ENCODE measurements at places on chromosomes 6 and 20. TPM values are rescaled to one million over a fixed set of nuclear protein-coding genes. Genes with fewer than 3 reads are reported as not detected.

- no peak for DNase-seq
Observed at GRCh38 chr6:131139599-131139998, 4.3 kb downstream of the AKAP7 start.

GRCh38 chr6:135994857-135995544, 143.5 kb downstream of the PDE7B start:
- no peak for DNase-seq

DNA sequence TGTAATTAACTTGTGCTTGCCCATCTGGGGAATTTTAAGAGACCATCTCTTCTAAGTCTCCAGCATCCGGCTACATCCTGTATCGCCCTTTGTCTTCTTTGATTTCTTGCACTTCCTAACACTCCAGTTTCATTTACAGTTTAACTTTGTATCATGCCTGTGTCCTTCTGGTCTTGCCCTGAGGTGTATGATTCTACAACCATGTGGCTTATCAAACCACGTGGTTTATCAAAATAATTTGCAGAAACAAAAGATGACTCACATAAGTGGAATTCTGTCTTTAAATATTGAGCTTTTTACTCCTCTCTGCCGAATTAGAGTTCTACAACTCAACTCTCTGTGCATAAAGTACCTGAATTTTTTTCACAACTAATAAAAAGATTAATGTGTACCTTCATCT, 580.7 kb downstream of the KIF16B start:
- DNase-seq: no peak

DNA sequence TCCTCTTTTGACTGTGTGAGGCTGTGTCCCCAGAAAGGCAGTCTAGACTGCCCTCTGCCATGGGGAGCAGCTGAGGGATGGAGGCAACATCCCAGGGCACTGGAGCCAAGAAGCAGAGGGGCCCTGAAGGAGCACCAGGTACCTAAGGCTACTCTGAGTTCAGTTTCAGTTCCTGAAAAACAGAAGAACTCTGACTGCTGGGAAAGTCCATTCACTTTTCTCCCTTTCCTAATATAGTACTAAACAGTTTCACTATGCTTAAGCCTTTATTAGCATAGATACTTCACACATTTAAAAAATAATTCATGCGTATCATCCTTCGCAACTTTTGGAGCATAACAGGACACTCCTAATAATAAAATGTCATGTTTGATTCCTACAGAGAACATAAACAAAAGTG, 130.0 kb downstream of the FOXC1 start:
- DNase-seq: no peak

- no peak for DNase-seq
Observed at GRCh38 chr6:118993803-118994251, 58.9 kb upstream of the MCM9 start.

DNA sequence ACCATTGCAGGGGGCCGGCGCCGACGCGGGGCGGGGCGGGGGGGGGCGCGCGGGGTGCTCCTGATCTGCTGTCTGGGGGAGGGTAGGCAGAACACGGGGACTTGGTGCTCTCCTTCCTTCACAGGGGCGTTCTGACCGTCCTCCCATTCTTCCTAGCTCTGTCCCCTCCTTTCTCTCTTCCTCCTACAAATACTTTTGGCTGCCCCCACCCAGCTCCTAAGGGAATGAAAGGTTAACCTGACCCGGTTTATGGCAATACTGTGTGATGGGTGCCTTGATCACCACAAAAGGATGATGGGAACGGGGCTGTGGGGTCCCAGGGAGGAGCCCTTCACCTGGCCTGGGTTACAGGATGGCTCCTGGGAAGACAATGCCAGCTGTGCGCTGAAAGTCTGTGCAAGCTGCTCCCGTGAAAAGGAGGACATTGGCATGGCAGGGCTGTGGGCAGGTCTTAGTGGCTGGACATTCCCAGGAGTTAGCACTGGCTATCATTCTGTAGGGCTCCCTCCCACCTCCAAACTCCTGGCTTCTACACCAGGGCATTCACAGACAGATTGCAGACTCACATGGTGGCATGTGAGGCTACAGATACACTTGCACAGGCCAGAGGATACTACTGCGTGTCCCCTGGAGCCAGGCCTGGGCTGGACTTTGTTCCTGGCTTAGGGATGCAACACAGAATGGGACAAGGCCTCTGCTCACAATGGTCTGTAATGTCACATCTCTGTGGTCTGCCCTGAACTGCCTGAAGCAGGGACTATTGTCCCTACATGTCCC, 1.9 kb upstream of the TPD52L2 start:
- no peak for DNase-seq

- DNase-seq: no peak
Observed at GRCh38 chr6:120173250-120173649, 823.7 kb upstream of the MAN1A1 start.

- DNase-seq: no peak
Observed at GRCh38 chr20:13422637-13423036, 201.6 kb downstream of the ISM1 start.

- DNase-seq: no peak
Observed at GRCh38 chr6:146878952-146879340, 280.2 kb downstream of the ADGB start.

DNA sequence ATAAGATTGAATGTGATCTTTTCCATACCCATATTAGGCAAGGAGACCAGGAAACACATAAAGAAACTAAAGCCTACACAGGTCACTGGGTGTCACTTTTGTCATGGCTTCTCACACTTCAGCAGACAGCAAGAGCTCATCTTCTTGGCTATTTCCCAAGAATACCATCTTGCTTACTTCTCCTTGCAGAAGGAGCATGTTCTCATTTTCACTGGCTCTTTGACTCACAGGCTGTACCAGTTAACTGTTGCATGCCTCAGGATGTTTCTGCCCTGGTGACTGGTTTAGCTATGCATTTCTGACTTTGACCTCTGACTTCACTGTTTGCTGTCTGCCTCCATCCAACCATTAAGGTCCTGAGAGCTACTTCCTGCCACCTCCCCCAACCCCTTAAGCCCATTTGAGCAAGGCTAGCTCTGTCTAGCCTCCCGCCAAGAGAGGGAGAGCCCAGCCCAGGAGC, 40.3 kb upstream of the OGFRL1 start:
- DNase-seq: no peak

Gene CLPSL2
- total RNA-seq: not detected

Gene VARS1
- total RNA-seq: 34.1 TPM

Data from neural progenitor cell (in vitro differentiated cells).